ENCODE measurements at places on chromosomes 6 and 20.

- no peak for DNase-seq
These were observed 163.2 kb upstream of the TBX18 start for GRCh38 chr6:84927551-84927950.

- no peak for DNase-seq
These were observed 176.4 kb downstream of the SOX4 start for GRCh38 chr6:21769968-21770367.

GRCh38 chr6:170178561-170179477 lies 112.1 kb downstream of the DLL1 start:
- no peak for DNase-seq

DNA sequence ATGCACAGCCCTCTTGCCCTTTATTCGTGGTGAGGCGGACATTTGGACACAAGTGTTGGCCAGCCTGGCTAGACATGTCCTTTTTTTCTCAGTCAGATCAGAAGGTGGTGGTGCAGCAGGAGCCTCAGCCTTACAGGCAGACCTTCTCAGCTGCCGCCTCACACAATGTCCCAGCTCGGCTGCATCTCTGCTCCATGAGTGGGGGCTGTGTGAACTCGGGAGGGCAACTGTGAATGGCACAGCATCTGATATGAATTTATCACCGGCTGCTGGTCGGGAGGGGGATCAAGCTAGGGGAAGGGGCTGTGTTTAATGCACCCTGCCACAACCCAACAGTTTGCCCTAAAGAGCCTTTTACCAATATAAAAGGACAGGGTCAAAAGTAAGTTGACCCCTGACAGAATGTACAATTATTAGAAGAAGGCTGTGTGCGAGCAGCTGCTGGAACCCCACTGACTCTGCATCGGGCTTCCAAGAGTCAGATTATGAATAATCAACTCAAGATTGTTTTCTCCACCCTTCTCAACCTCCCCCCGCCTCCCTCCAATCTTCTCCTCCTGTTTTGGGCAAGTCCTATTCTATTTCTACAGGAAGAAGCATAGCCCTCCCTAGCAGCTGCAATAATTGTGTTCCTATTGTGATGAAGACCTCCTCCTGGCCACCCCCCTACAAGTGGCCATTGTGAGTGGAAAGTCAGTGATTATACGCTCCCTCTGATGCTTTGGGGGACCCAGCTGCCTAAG lies 245.2 kb downstream of the PKHD1 start:
- no peak for DNase-seq

DNA sequence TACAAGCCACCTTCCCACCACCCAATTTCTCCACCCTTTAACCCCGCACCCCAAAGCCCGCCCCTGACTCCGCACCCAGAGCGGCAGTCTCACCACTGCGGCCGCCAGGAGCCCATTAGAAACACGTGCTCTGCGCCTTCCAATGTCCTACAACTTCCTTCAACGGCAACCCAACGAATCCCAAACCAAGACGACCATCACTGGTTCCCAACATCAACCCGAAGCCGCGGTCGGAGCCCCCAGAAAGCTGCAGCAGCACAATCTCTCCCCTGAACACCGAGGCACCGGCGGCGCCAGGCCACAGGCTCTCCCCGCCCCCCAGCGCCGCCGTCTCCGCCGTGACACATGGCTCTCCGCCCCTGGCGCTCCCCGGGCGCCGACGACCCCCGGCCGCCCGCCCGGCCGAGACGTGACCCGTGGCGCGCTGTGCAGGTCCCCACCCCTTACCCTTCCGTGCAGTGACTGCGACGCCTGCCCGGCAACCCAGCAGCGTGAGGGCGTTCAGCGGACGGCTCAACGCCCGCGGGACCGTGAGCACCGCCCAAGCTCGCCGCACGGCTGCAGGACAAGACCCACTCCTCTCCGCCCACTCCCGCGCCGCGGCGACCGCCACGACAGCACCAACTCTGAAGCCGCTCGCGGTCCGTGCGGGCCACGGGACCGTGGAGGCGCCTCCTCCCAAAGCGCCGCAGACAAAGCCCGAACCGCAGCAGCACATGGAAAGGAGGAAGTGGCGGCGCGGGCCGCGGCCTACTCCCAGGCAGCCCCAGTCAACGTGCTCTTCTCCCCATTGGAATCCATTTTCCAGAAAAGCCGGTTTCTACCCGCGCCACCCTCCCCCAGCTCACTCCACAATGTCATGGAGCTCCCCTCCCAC lies 551 bp downstream of the SYNCRIP start:
- DNase-seq = peak; percentile 62

DNA sequence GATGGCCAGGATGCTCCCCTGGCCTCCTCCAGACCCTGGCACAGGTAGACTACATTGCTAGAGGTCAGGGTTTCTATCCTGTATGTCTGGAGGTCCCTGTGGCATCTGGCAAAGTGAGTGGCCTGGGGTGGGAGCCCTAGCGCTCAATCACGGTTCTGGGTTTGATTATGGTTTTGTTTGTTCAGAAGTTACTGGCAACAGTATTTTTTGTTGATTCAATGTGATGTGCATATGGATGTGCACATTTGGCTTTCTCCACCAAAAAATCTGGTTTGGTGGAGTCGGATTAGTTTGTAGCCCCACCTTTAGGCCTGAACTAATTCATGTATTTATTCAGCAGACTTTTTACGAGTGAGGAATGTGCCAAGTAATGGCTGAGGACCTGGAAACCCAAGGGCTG lies 109.7 kb downstream of the VEGFA start:
- DNase-seq = no peak

Data from activated CD4-positive, alpha-beta T cell treated with anti-CD3 and anti-CD28 coated beads, Interleukin-10, Interleukin-2, amounts not matched to agents 100 ng/mL and 50 ng/mL, durations not matched to agents 16 hours and 8 hours (primary cell).